ENCODE measurements at places on chromosomes 12 and 14. TPM values are rescaled to one million over a fixed set of nuclear protein-coding genes. Genes with fewer than 3 reads are reported as not detected.

The LRTM2 gene
- not detected for total RNA-seq

DNA sequence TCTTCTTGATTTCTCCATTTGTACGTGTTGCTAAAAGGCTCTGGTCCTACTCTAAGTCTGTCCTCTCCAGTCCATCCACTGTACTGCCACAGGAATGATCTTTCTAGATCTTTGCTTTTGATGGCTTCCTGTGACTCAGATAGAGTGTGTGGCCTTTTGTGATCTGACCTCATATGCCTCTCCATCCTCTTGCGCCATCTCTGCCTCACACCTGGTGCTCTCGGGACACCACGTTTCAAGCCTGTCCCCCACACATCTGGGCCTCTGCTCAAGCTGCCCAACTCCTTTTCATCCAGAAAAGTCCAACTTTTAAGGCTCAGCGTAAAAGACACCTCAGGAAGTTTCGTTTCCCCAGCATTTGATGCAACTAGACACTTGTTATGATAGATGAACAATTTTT lies 39.0 kb downstream of the DCAF4 start:
- no peak for DNase-seq

- DNase-seq, result no peak
These were observed 47.1 kb downstream of the DIP2B start for GRCh38 chr12:50551866-50552265.

DNA sequence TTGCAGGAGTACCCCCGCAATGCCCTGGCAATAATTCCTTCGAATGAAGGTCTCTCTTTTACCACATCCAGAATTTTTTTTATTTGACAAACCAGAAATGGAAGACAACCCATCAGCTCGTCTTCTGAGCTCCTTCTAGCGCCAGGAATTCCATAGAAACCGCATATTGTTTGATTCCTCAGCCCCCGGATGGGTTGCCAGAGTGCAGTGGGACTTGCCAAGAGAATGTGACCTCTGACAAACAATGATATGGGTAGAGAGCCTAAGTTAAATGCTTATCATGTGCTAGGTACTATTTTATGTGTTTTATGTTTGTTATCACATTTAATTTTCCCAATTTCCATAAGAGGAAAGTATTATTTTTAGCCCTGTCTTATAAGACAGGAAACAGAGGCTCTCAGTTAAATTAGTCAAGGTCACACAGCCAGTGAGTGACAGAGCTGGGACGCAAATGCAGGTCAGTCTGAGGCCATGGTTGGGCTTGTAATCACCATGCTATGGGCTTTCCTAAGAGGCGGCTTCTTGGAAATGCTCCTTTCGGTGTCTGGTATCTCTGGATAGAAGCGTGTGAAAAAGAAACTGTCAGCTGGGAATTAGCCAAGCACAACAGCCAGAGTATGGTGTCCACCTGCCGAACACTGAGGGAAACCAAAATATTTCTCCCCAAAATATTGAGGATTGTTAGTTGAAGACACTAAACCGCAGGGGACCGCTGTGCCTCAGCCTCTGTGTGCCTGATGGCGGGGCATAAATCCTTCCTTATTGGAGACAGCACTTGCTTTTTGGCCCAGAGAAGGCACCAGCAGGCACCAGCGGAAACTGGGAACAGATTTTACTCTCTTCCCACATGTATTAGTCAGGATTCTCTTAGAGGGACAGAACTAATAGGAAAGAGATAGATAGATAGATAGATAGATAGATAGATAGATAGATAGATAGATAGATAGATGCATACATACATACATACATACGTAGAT lies 29.4 kb upstream of the ETFBKMT start:
- no peak for DNase-seq
